SJCRH30 (cell line): ENCODE measurements at places on chromosomes 16 and 17.

GRCh38 chr16:4938683-4939030 lies 1.7 kb upstream of the PPL start:
- DNase-seq, result no peak

GRCh38 chr16:84414789-84415326 lies 46.5 kb downstream of the ATP2C2 start:
- peak; percentile 7 for DNase-seq

DNA sequence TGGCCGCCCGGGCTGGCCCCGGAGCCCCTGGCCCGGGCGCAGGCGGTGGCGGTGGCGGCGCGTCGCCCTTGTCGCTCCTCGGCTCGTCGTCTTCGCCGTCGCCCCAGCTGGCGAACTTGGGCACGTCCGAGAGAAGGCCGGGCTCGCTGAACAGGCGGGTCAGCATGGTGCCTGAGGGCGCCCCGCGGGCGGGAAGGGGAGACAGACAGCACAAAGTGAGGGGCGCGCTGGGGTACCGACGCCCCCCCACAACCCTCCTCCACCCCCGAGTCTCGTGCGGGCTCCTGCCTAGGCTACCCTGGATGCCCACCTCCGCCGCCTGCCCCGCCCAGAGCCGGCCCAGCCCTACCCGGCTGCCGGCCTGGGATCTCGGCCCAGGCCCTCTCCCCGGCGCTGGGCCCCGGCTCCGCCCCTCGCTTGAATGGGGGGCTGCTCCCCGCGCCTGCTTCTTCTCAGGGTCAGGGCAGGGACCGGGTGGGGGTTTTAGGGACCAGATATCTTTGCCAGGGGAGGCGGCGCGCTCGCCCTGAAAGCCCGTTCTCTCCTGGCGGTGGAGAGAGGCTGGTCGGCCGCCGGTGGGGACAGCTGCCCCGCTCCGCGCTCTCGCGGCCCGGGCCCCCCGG lies 1.2 kb downstream of the NEUROD2 start:
- DNase-seq, result no peak

DNA sequence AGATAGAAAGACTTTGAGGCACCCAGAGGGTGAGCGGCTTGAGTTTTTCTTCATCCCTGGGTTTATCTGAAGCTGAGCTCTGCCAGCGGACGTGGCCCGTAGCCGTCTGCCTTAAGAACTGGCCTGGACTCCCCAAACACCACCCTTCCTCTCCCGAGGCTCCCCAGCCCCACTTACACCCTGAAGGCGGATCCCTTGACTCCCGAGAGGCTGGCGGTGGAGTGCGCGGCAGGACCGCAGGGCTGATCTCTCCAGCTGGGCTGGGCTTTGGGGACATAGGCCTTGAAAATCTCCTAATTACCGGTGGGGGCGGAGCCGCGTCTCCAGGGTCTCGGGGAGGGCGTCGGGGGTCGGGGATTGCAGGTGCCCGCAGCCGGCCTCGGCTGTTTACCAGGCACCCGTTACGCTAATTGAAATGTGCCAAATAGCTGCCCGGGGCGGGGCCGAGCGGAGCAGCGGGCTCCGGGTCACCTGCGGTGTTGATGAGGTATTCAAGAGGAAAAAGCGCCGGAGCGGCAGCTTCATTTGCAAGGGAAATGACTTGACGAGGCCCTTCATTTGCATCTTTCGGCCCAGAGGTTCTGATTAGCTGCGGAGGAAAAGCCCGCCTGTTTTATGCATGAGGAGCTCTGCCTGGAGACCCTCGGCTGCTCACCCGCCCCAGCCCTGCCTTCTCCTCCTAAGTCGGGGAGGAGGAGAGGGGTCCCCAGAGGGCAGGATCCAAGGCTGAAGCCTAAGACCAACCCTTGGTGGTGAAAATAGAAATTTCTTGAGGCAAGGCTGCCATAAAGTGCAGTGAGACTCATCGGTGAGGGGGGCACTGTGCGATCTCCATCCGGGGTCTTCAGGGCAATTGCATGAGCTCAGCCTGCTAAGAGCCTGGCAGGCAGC lies 100.7 kb downstream of the MGAT5B start:
- DNase-seq, result peak; percentile 29

DNA sequence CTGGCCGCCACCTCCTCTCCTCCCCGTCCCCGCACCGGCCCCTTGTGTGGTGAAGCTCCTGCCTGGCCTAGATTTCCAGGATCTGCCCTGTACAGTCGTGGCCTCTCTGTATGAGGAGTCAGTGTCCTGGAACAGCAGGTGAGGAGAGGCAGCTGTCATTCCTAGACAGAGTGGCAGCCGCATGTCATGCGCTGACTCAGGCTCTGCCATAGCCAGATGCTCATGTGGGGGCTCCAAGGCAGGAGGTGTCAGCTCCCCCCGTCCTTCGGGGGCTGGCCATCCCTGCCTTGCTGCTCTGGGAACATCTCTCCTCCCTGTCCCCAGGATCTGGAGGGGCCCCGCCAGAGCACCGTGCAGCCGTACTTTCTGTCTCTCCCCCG lies 60.4 kb downstream of the BAIAP2 start:
- peak; percentile 75 for DNase-seq

DNA sequence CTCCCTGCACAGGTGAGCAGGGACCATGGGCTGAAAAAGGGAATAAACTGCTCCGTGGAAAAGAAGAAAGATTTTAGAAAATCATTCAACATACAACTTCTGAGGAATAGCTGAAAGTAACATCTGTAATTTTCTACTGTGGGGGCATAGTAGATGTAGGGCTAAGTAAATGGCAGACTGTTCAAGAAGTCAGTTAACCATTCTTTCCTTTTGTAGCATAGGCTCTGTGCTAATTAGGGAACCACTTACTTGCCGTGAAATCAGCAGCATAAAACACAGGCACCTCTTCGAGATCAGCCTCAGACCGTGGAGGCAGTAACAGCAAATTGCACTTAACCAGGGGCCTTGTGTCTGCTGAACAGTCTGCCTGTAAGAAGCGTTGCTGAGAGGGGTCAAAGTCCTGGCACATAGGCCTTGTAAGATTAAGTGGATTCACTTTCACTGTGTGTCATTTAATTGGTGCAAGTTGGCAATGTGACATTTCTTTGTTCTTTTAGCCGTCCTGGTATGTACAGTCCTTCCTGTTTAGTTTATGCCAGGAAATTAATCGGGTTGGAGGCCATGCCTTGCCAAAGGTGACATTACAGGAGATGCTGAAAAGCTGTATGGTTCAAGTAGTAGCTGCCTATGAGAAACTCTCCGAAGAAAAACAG lies 10.4 kb downstream of the COG1 start:
- DNase-seq, result no peak

DNA sequence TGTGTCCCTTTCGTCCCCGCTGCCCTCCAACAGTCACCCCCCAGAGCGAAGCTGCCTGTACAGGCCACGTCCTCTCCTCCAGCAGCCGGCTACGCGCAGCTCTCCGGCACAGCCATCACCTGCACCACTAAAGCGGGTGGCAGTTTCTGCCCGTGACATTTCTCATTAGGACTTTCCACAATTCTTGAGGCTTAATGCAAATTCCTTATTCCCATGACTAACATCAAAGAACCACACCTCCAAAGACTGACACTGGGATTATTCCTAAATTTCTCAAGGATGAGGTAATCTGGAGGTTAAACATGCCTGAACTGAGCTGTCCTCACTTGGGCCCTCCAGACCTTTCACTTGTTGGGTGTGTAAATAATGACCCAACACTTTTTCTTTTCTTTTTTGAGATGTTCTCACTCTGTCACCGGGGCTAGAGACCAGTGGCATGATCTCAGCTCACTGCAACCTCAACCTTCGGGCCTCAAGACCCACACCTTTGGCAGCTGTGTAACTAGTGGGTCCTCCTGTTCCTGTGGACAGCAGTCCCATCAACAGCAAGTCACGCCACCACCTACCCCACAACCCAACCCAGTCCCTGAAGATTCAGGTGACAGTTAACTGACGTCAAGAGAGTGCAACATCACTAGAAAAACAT lies 11.7 kb downstream of the ANKRD11 start:
- peak; percentile 51 for DNase-seq

GRCh38 chr16:87062569-87063442 lies 254.4 kb downstream of the C16orf95 start:
- DNase-seq, result peak; percentile 80

DNA sequence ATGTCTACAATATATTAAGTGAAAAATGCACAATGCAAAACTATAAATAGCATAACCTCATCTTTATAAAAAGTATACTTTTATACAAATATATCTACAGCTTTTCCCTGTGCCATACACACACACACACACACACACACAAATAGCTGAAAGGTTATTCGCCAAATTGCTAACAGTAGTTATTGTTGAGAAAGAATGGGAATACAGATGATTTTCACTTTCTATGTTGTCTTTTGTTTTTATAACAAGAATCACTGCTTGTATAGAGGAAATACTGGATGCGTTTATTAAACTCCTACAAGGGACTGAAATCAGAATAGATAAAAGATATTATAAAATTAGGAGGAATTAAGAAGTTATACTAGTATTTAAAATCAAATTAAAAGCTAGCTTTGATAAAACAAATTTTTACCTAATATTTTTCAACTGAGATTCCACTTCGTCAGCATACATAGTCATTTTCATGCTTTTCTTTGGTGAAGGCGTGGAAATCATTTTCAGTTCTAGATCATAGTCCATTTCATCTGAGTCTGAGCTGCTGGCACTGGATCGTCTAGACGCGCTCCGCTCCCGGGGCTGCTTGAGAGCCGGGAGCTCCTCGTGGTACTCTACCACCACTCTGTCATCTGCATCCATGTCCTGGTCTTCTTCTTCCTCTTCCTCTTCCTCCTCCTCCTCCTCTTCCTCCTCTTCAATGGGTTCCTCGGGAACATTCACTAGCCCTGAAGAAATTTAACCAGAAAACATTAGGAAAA lies 17.0 kb upstream of the ITGAE start:
- no peak for DNase-seq

DNA sequence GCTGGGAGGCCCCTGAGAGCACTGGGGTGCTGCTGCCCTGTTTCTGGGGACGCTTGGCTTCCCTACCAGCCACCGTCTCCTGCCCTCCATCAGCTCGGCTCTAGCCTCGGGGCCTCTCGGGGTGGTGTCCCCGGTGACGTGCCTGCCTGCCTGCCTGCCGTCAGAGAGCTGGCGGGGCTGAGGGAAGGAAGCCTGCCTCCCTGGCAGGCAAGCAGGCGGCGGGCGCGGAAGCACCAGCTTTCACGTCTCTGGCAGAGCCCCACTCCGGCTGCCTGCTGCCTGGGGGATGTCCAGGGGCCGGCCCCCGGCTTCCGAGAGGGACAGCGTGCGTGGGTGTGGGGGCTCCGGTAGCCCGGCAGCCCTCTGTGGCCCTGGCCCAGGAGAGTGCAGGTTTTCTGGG lies 9.3 kb downstream of the CENPX start:
- DNase-seq, result peak; percentile 45

DNA sequence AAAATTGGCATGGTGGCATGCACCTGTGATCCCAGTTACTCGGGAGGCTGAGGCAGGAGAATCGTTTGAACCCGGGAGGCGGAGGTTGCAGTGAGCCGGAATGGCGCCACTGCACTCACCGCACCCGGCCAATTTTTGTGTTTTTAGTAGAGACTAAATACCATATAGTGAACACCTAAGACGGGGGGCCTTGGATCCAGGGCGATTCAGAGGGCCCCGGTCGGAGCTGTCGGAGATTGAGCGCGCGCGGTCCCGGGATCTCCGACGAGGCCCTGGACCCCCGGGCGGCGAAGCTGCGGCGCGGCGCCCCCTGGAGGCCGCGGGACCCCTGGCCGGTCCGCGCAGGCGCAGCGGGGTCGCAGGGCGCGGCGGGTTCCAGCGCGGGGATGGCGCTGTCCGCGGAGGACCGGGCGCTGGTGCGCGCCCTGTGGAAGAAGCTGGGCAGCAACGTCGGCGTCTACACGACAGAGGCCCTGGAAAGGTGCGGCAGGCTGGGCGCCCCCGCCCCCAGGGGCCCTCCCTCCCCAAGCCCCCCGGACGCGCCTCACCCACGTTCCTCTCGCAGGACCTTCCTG lies at the start of gene HBQ1:
Gene HBQ1 (plus strand): TSS at position 359 of the 575 bp plus-strand sequence. CDS start 28 bp downstream, at position 387.
- no peak for DNase-seq

DNA sequence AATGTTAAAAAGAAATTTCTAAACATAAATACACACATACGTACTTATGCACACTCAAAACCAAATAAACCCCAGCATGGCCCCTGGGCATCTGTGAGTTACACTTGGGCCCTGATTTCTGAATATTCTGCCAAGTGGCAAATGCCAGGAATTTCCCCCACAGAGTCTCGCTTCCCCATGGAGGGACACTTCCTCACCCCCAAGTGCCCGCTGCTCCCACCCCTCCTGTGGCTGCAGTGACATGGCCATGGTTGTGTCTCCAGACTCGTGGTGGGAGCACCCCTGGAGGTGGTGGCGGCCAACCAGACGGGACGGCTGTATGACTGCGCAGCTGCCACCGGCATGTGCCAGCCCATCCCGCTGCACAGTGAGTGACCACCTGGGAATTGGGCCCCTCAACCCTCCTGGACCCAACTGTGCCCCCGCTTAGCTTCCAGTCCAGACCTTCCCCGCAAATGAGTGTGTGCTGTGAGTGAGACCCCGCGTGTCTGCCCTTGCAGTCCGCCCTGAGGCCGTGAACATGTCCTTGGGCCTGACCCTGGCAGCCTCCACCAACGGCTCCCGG lies 4.0 kb downstream of the ITGAD start:
- DNase-seq, result no peak

- DNase-seq, result no peak
Measured at GRCh38 chr16:3548445-3548844, 28.8 kb downstream of the NLRC3 start.

DNA sequence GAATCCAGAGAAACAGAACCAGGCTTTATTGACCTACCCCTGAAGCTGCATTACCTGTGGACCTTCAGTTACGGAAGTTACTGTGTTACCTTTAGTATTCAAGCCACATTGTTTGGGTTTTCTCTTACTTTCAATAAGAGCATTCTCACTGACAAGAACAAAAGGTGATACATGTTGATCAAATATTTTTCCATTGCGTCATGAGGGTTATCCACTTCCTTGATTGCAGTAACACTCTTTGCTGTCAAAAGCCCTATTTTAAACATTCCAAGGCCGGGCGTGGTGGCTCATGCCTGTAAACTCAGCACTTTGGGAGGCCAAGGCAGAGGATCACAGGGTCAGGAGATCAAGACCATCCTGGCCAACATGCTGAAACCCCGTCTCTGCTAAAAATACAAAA lies 28.6 kb upstream of the PAFAH1B1 start:
- no peak for DNase-seq
